ENCODE measurements at places on chromosomes 3 and 15.

GRCh38 chr3:166759736-166760513 lies 620.2 kb downstream of the ZBBX start:
- no peak for DNase-seq

DNA sequence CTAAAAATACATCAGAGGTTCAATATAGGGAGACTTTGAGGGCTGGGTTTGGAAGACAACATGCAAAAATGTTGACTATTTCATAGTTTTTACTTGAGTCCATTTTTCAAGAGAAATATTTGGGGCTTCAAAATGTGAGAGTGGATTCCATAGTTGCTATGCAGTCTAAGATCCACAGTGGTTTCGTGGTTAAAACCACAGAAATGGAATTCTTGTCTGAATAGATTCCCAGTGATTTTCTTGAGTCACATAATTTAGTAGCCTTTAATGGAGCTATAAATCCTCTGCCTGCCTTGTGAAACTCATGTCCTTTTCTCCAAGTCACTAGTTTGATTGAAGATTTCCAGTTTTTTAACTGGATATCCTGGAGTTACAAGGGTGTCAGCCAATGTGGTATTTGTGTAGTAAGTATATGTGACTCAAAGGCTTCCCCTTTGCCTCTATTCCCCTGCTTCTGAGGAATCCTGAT lies 94.7 kb upstream of the RBMS3 start:
- no peak for DNase-seq

DNA sequence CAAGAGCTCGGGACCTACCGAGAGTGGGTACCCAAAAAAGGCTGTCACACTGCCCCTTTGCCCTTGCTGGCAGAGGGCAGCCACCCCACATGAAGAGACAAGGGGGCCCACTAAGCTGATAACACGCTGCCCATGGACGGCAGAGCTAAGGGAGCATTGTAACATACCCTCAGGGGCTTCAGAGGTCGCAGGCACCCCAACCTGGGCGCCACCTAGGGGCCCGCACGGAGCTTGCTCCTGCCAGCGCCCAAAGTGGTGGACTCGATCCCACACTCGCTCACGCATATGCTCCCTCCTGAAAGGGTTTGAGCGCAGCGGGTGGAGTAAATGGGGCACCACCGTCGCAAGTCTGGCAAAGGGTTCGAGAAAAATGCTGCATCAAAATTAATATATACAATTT lies 975.4 kb downstream of the ZPLD1 start:
- DNase-seq = no peak

GRCh38 chr15:81043935-81044575 lies 43.3 kb downstream of the TLNRD1 start:
- DNase-seq = no peak

DNA sequence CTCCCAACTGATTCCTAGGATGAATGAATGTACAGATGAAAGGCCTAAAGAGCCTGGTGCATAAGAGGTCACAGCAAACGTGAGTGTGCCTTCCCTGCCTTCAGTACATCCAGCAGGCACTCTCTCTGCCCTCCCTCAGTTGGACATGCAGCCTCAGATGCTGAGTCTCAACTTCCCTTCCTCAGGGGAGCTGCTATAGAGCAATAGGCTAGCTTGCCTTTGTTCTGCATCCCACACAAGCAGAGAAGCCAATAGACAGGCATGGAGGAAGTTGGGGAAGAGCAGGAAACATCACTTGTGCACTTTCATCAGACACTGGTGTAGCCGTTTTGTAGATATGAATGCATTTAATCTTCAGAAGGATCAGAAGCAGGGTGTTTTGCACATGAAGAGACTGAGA lies 147.5 kb upstream of the THBS1 start:
- no peak for DNase-seq

- no peak for DNase-seq
Observed at GRCh38 chr3:188860147-188860546, 311.6 kb upstream of the TPRG1 start.

DNA sequence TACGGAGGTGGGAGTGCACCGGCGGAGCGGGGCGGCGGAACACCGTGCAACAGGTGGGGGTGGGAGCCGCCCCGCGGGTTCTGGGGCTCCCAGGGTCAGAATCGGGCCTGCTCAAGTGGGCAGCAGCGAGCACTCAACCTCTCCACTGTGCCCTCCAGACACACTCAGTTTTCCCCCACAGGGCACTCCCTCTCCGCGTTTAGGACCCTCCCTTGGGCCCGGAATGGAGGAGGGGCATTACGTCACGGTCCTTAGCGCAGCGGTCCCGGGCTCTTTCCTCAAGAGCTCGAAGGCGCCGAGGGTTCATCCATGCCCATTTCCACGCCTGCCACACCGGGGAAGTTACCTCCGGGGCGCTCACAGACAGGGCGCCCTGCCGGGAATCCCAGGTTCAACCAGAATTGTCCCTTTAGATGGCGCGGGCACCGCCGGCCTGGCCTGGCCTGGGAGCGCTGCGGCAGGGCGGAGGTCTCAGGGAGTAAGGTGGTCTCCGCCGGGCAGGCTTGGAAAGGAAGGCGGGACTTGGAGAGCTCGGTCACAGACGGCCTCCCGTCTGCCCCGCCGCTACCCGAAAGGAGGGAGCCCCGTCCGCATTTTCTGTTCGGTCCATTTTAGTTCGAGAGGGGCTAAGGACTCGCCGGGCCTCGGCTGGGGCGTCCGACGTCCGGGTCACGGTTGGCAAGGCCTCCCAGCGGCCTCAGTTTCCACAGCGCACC lies 5.1 kb downstream of the RNU6-1 start:
- no peak for DNase-seq

DNA sequence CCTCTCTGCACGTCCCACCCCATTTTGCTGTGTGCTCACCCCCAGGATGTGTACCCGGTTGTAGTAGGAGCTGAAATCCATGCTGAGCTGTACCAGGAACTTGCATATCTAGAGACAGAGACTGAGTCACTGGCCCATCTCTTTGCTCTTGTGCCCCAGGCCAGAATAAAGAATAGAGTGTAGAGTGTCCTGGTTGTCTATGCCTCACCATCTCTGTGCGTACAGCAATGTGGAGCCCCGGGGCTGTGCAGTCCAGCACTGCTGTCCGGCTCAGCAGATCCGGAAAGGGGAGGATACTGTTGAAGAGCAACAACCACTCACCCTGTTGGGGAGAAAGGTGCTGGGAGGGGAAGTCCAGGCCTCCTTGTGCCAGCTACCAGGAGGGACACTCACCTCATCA lies 2.6 kb downstream of the DALRD3 start:
- DNase-seq = no peak

DNA sequence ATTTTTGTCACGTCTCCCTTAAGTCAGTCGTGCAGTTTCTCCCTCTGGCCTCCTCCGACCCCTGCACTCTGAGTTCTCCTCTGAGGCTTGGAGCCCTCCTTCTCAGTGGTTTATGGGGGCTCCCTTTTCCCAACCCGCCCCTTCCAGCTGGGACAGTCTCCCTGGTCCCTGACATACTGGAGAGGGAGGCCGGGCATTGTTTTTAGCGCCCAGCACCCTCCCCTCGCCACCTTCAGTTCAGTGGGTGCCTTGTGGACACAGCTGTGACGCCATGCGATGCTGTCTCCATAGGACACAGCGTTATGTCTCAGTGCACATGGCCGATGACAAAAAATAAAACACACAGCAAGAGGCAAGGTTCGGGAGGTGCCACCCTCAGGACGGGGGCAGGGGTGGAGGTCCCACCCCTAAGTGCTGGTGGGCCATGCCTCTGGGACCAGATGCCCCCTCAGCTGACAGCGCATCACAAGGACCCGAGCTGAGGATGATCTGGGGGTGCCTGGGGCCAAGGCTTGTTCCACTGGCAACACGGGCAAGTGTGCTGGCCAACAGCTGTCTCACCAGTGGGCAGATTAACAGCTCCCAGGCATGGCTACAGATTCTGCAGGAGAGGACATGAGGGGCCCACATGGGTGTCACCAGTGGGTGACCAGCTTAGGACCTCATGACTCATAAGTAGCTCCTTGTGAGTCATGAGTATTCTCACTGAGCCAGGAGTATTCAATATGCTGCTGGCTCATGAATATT lies 81.6 kb downstream of the PLXNA1 start:
- no peak for DNase-seq

GRCh38 chr15:95588056-95588455 lies 742.4 kb upstream of the NR2F2 start:
- no peak for DNase-seq

GRCh38 chr3:37392957-37393356 lies 218.6 kb upstream of the LRRFIP2 start:
- no peak for DNase-seq

DNA sequence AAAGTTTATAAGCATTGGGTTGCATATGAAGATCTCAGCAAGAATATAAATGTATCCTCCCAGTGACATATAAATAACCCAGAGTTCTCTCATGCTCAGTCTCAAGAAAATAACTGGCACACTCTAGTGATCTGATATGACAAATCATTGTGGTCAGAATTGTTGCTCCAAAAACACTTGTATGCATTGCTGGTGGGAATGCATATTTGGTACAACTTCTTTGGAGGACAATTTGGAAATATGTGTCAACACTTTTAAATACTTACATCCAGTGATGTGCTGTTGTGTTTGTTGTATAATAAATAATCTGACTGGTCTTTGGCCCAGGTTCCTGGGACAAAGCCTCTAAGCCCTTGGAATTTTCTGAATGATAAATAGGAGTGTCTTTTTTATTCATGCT lies 66.7 kb upstream of the STT3B start:
- no peak for DNase-seq

DNA sequence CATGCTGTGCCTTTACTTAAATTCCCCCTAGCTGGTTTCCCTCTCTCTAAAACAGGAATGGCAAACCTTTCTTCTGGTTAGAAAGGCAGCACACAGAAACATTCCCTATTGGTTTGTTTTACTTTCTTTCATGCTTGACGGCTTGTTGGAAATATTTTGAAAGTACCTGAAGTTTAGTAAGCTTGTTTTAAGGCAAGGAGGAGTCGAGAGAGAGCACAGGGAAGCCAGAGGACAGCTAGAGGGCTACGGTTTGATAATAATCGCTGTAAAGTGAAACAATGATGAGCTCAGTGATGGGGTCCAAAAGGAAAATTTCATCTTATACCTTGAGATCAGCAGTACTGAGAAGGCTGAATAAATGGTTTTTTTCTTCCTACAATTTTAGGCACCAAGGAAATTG lies 64.1 kb downstream of the ATP13A4 start:
- no peak for DNase-seq

DNA sequence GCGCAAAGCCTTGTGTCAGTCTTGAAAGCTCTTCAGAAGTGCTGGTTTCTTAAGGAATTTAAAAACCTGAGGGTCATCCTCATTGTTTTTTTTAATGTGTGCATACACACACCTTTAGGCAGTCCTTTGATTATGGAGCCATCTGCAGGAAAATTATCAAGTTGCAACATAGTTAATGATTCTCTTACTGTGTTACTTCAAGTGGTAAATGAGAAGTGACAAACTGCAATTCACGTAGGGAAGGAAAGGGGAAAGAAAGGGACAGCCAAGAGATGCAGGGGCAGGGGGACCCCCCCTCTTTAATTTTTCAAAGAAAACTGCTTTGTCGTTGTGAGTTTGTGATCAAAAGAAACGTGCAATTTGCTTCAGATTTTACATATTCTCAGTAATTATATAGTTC lies 162.4 kb upstream of the CGNL1 start:
- peak; percentile 48 for DNase-seq

GRCh38 chr15:100842756-100843730 lies 36.6 kb upstream of the ALDH1A3 start:
- no peak for DNase-seq

- DNase-seq = no peak
Observed at GRCh38 chr15:89654847-89655805, at the start of gene KIF7. Gene KIF7, minus strand, starts transcription at chr15:89655467. Its CDS starts 2,537 bp downstream, at chr15:89652930.

GRCh38 chr3:42849017-42849416 lies 26.7 kb downstream of the CYP8B1 start:
- no peak for DNase-seq

GRCh38 chr3:191997093-191997492 lies 536.1 kb downstream of the PYDC2 start:
- DNase-seq = no peak

GRCh38 chr3:156251424-156251823 lies 131.0 kb downstream of the KCNAB1 start:
- no peak for DNase-seq

DNA sequence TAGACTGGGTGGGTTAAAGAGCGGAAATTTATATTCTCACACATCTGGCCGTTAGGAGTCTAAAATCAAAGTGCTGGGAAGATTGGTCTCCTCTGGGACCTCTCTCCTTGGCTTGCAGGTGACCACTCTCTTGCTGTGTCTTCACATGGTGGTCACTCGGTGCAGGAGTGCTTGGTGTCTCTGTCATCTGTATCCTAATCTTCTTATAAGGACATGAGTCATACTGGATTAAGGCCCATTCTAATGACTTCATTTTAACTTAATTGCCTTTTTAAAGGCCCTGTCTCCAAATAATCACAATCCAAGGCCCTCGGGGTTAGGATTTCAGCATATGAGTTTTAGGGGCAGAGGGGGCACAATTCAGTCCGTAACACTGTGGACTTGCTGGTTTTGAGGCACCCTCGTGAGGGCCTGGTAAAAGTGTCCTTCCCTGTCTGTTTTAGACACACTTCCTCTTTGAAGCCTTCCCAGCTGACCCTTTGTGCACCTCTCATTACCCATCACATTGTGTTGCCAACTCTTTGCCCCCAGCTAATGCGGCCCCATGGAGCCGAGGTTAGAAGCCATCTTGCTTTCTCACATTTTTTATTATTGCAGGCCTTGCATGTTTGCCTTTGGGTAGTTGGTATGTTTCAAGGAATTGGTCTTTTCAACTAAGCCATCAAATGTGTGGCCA lies 3.2 kb downstream of the XYLB start:
- DNase-seq = no peak

DNA sequence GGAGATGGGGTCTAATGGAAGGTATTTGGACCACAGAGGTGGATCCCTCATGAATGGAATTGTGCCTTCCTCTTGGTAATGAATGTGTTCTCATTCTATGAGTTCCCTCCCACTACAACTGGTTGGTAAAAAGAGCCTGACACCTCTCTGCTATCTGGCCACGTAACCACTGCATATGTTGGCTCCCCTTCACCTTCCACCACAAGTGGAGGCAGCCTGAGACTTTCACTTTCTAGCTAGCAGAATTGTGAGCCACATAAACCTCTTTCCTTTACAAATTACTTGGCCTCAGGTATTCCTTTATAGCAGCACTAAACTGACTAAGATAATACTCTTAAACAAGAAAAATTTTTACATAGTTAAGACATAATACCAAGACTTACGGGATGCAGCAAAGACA lies 155.3 kb downstream of the NR1I2 start:
- no peak for DNase-seq

DNA sequence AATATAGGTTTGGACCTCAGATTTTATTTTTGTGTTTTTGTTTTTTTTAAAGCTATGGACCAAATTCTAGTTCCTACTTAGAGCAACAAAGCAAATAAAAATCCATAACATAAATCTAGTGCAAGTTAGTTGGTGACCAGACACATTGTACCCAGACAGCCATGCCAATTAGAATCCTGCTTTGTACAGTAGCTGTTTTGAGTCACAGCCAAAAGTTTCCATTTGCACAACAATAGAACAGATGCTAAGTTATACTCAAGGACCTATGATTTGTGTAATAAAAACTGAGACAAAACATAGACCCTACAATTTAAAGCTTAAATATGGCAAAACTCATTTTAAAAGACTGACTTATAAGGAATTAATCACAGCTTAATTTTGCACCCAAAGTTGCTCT lies 513.1 kb upstream of the CBLB start:
- DNase-seq = no peak

GRCh38 chr3:161274691-161275298 lies 53.7 kb downstream of the NMD3 start:
- peak; percentile 66 for DNase-seq

- DNase-seq = no peak
Observed at GRCh38 chr15:37246065-37246464, 145.7 kb upstream of the MEIS2 start.

GRCh38 chr3:184760337-184761074 lies 48.6 kb upstream of the MAGEF1 start:
- DNase-seq = no peak

Measured in OCI-LY7 (cell line).